Hepatocyte (in vitro differentiated cells): ENCODE measurements at places on chromosomes 13 and 19.

DNA sequence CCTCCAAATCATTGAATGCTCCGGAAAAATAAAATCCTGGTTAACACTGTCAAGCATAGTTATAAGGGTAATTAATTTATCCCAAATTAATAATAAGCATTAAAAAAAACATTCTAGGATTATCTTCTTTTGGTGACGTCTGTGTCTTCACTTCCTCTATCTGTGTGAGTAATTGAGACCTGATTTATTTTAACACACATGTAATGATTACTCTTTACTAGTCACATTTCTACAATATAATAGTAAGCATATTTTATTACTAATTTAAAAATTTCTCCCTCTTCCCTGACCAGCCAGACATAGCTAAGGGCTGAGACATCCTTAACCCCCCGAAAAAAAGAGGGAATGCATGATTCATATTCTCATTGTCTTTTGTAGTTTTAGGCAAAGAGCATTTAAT is 2.3 kb downstream of the FNDC3A start:
- DNase-seq: no peak

DNA sequence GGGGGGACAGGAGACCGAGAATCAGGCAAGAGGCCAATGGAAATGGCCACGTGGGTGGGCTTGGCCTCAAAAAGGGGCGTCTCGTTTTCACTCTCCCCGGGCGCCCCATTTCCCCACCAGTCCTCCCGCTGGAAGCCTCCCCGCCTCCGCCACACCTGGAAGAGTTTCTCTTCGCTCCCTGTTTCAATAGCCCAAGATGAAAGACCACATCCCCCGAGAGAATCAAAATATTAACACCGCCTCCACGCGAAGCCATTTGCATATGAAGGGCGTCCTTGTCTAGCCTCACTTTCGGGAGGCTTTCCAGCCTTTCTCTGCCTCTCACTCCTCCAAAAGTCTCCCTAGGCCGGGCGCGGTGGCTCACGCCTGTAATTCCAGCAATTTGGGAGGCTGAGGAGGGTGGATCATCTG is 691 bp upstream of the OLFM2 start:
- DNase-seq: no peak

DNA sequence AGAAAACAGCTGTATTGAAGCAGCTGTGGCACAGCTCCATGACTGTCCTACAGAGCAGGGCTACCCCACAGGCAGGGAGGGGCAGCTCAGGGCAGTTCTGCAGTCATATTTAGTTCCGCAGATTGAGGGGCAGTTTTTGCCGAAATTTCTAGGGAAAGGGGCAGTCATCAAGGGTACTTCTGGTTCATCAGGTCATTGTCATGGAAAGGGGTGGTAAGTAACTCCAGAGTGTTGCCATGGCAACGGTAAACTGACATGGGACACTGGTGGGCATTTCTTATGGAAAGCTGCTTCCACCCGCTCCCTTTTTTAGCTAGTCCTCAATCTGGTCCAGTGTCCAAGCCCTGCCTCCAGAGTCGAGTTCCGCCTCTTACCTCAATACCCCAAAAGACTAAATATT is 702.8 kb downstream of the LIG4 start:
- no peak for DNase-seq

- no peak for DNase-seq
These were observed 107.7 kb upstream of the SPATA13 start for GRCh38 chr13:24052547-24053518.

DNA sequence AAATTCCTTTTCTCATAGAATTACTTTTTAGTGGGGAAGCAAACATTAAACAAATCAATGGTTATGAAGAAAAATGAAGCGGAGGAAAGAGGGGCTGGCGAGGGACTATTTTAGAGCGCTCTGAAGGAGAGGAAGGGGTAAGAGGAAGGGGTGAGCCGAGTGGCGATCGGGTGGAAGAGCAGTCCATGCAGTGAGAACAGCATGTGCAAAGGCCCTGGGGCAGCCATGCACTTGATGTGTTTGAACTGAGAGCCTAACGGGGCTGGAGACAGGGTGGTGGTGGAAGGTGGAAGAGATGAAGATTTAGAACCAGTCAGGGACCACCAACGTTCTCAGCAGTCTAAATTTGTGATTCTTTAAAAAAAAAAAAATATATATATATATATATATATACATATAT is 14.4 kb upstream of the NOP53 start:
- DNase-seq: no peak

GRCh38 chr19:50777830-50778303 is 7.6 kb downstream of the GPR32 start:
- no peak for DNase-seq

DNA sequence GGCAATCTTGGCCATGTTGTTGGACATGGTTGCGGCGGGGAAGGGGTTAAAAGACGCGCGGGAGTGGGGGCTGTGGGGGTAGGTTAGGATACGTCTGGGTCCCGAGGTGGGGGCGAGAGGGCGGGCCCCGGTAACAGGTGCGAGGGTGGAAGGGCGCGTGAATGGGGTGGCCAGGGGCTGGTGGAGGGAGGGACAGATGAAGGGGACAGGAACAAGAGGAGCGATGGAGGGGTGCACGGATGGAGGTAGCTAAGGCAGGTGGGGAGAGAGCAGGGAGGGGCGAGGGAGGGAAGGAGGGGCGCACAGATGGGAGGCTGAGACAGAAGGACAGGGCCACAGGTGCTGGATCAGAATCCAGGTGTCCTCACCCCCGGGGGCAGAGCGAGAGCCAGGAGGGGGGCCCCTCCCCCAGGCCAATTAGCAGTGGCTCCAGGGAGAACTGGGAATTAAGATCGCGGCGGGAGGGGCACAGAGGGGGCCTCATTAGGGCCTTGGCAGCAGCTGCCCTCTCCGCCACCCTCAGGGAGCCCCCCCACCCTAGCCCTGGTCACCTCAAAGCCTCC is 1.3 kb downstream of the GNG8 start:
- DNase-seq: peak; percentile 14

- DNase-seq: no peak
These were observed 20.2 kb downstream of the ZC3H13 start for GRCh38 chr13:46032341-46032740.

GRCh38 chr19:6358003-6358402 is 3.3 kb upstream of the CLPP start:
- DNase-seq: no peak

- no peak for DNase-seq
These were observed 3.2 kb downstream of the CRLF1 start for GRCh38 chr19:18603255-18603957.

- DNase-seq: no peak
These were observed 96.6 kb upstream of the LSM14A start for GRCh38 chr19:34075661-34076091.

DNA sequence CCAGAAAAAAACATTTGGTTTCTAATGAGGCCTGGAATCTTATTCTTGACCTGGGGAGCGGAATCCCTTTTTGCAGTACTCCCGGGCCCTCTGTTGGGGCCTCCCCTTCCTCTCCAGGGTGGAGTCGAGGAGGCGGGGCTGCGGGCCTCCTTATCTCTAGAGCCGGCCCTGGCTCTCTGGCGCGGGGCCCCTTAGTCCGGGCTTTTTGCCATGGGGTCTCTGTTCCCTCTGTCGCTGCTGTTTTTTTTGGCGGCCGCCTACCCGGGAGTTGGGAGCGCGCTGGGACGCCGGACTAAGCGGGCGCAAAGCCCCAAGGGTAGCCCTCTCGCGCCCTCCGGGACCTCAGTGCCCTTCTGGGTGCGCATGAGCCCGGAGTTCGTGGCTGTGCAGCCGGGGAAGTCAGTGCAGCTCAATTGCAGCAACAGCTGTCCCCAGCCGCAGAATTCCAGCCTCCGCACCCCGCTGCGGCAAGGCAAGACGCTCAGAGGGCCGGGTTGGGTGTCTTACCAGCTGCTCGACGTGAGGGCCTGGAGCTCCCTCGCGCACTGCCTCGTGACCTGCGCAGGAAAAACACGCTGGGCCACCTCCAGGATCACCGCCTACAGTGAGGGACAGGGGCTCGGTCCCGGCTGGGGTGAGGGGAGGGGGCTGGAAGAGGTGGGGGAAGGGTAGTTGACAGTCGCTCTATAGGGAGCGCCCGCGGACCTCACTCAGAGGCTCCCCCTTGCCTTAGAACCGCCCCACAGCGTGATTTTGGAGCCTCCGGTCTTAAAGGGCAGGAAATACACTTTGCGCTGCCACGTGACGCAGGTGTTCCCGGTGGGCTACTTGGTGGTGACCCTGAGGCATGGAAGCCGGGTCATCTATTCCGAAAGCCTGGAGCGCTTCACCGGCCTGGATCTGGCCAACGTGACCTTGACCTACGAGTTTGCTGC is at the start of gene ICAM4:
Gene ICAM4 (plus strand): TSS at position 153 of the 935 bp plus-strand sequence. CDS start 58 bp downstream, at position 211.
- DNase-seq: peak; percentile 67

DNA sequence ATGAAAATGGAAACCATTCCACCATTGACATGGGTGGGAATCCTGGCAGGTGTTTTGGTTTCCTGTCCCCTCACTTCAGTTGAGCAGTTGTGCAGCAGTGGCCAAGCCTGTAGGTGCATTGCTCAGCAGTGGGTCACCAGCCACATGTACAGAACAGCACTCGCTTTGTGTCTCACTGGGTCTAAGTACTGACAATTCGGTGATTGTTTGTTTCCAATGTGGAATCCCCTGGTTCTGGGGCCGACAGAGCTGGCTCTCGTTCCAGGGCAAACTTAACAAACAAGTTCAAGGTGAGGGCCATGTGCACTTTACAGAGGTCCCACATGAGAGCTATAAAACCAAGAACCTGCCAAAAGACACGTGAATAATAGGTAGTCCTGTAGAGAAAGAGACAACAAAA is 54.1 kb upstream of the SPATA13 start:
- no peak for DNase-seq

DNA sequence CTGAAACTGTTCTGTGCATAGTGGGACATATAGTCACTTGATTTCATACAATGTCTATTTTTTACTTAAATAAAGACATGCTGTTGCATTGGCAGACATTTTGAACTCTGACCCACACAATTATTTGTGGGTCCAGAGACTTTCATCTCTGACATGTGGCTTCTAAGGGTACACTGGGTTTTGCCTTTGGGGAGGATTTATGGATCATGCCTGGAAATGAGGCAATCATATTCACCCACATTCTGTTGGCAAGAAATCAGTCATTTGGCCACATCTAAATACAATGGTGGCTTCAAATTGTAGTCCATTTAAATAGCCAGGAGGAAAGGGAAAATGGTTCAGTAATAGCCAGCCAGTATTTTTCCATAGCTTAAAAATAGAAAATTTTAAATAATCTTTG is 238.3 kb upstream of the KLF12 start:
- no peak for DNase-seq

- DNase-seq: peak; percentile 56
These were observed 313.2 kb downstream of the SHISA2 start for GRCh38 chr13:25738342-25739196.

GRCh38 chr19:45476304-45476703 is 8.5 kb downstream of the FOSB start:
- DNase-seq: no peak

DNA sequence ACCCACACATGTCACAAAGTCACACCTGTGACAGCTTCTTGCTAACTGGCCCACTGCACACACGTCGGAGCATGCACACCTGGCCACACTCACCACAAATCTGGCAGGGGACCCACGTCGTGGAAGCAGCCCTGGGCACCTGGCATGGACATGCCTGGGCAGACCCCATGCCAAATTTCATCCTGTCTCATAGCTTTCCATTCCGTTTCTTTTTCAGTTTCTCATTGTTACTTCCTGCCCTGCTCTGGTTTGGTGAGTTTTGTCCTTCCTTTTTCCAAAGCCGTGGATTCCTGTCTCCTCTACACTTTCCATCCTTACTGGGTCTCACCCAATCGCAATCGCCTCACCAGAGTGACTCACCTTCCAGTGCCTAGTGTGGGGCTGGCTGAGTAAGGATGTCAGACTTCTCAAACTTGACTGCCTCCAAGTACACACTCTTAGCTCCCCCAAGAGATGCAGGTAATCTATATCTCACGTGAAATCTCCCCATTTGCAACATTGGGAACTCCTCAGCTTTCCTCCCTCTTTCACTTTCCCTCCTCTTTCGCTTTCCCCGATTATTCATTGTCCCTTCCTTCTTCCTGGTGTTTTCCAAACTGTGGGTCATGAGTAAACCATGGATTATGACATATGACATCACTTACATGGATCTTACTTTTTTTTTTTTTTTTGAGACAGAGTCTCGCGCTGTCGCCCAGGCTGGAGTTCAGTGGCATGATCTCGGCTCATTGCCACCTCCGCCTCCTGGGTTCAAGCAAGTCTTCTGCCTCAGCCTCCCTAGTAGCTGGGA is 1.6 kb upstream of the BBC3 start:
- DNase-seq: no peak

- DNase-seq: no peak
These were observed 609 bp upstream of the ZSCAN18 start for GRCh38 chr19:58098682-58098998.

GRCh38 chr13:27851096-27851850 is 59.0 kb downstream of the GSX1 start:
- DNase-seq: peak; percentile 52

DNA sequence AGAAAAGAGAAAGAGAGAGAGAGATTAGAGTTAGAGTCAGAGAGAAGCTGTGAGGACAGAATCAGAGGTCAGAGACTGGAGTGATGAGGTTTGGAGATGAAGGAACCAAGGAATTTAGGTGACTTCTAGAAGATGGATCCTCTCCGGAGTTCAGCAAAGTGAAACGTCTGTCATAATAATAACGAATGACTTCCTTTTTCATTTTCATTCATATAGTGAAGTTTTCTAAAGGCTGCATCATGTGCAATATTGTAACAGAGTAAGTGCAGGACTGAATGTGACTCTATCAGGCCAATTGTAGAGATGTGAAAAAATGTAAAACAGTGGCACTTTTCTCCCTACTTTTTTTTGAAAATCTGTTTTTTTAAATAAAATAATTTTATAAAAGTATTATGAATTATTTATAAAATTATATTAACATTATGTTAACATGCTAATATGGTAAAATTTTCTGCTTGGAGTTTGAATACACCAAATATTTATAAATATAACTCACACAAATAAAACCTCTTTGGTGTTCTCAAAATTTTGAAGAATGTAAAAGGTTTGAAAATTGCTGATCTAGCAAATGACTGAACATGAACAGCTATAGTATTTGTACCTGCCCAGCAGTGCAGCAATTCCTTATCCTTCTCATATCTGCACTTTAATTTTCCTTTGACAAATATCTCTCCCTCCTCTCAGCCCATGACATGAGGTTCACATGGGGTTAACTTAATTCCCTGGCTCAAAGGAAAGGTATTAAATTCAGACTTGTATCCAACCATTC is 4.2 kb upstream of the TNFSF11 start:
- DNase-seq: no peak

DNA sequence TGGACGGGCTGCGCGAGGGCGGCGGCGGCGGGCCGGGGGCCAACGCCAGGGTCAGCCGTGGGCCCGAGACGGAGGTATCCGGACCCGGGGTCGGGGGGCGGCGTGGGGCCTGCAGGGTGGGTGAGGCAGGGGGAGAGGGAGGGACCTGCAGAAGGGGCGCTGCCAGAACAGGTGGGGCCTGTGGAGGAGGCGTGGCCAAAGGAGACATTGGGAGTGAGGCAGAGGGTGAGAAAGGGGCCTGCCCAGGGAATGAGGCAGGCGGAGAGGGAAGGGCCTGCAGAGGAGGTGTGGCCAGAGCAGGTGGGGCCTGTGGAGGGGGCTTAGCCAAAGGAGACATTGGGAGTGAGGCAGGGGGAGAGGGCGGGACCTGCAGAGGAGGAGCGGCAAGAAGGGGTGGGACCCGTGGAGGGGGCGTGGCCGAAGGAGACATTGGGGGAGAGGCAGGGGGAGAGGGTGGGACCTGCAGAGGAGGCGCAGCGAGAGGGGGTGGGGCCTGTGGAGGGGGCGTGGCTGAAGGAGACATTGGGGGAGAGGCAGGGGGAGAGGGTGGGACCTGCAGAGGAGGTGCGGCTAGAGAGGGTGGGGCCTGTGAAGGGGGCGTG is 4.2 kb downstream of the PRR36 start:
- no peak for DNase-seq
